ENCODE measurements at places on chromosomes 16 and 17.

DNA sequence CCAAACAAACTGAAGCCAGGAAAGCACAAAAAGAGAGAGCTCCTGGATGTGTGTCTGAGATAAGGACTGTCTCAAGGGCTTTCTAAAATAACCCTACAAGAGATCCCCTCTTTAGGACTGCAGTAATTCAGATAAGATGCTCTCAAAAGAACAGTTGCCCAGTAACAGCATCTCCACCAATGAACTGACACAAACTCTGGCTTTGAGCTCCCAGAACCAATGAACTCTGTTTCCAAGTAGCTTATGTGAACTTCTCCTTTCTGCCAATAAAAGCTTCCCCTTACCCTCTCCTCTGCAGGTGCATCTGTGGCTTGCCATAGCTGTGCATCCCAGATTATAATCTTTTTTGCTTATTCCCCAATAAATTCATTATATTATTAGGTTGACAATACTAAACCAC, 421.5 kb downstream of the SLC39A11 start:
- DNase-seq = no peak

DNA sequence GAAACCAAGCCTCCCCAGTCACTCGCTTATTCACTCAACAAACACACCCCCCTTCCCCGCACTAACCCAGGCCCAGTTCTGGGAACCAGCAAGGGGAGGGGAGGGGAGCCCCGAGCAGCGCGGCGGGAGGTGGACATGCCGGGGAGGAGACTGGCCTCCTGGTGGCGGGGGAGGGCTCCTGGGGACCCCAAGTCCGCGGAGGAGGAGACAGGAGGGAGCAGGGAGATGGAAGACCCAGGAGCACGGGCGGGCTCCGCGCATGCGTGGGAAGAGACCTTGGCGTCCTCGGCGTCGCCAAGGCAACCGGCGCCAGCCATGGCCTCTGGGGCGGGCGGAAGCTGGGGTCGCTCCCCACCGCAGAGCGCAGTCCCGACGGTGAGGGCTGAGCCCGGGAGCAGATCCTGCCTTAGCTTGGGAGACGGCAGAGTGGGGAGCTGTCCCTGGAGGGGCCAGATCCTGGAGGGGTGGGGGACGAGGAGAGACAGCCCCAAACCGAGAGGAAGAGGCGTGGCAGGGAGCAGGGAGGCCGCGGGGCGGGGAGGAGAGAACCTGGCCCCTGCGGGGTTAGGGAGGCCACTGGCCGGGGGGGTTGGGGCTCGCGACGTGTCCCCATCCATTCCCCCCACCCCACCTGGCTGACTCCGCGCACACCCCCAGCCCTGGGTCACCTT, at the start of gene PRR29:
Gene PRR29, plus strand, starts transcription at position 302 of the 671 bp plus-strand sequence. Its CDS starts 14 bp downstream, at position 316.
- peak; percentile 97 for DNase-seq

DNA sequence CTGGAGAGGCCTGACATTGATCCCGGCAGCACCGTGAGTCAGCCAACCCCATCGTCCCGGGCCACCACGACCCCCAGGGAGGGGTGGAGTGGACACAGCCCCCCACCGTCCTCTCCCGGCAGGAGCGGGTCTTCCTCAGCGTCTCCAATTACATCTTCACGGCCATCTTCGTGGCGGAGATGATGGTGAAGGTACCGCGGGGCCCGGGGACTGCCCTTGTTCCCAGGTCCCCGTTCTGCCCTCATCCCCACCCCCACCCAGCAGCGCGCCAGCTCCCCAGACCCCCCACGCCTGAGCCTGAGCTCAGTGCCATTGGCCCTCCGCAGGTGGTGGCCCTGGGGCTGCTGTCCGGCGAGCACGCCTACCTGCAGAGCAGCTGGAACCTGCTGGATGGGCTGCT, 14.6 kb downstream of the TPSG1 start:
- no peak for DNase-seq

GRCh38 chr16:13552062-13552959, 367.6 kb upstream of the ERCC4 start:
- DNase-seq = no peak

DNA sequence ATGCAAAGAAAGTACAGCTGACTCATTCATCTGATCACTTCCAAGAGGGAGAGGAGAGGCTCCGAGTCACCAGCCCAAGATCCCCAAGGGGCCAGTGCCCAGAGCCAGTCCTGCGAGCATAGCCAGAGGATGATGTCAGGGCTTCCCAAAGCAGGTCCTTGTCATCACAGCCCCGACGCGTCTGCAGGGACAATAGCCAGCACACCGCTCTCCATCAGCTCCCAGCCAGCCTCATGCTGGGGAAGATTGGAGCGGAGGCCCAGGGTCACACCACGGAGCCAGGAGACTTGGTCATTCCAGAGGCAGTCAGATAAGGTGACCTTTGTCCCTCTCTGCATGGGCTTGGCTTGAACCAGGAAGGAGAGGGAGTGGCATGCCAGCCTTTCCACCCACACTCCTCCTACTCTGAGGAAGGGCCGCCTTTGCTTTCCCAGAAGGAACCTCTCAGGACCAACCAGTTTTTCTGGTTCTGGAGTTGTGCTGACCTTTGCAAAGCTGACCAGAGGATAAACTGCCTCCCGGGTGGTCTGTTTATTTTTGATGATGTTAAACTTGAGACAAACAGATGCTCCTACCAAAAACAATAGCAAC, 58.3 kb upstream of the ARHGAP44 start:
- DNase-seq = peak; percentile 59

- no peak for DNase-seq
Measured at GRCh38 chr17:78742901-78743300, 39.2 kb downstream of the CYTH1 start.

DNA sequence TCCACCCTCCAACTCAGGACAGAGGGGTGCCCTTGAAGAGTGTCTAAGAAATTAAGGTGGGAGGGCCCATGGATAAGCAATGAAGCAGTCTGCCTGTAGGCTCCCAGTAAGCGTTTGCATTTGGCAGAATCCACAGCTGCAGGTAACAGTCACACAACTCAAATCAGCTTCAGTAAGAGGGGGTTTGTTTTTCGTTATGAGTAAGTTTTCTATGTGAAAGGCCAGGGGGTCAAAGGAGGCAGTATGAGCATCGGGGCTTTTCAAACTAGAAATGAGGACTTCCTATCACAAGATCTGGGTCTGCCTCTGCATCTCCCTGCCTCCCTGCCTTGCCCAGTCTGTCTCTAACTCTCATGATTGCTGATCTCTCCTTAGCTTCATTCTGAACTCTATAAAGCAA, 128.1 kb upstream of the CCL2 start:
- DNase-seq = no peak

GRCh38 chr17:74126959-74127358, 76.5 kb upstream of the RPL38 start:
- DNase-seq = no peak

DNA sequence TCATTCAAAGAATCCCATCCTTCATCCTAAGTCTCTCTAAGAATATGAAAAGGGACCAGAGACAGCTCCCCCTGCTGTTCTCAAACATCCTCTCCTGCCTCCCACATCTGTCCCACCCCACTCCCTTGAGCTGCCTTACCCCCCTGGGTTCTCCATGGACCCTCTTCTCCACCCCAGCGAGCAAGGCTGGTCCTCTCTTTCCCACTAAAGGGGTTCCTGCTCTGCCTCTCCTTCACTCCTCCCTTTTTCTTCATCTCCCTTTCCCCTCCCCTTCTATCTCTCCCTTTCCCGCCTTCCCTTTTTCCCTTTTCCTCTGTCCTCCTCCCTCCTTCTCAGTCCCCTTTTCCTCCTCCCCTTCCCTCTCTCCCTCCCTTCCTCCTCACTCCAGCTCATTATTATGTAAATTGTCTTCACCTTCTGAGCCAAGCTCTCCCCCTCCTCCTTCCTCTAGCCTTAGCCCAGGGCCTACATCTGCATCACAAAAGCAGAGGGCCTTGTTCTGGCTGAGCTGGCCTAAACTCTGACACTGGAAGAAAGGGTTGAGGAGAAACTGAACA, 90.0 kb downstream of the GNAO1 start:
- no peak for DNase-seq

DNA sequence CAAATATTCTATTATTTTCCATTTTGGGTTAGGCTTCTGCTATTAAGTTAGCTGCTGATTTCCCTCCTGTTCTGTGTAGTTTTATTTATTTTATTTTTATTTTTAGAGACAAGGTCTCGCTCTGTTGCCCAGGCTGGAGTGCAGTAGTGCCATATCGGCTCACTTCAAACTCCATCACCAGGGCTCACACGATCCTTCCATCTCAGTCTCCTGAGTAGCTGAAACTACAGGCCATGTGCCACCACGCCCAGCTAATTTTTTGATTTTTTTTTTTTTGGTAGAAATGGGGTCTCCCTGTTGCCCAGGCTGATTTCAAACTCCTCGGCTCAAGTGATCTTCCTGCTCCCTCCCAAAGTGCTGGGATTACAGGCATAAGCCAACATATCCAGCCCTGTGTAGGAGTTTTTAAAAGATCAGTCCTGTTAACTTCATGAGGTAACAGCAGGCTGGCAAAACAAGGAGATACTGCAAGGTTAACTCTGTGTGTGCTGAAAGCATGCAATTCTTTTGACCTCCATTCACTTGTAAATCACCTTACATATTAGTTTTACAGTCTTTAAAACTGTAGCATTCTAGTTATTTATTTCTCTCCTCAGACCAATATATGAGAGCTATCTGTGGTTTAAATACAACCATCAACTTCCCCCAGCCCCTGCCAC, 63.2 kb downstream of the SSH2 start:
- no peak for DNase-seq

GRCh38 chr16:11045441-11045840, 101.1 kb downstream of the CLEC16A start:
- DNase-seq = no peak

DNA sequence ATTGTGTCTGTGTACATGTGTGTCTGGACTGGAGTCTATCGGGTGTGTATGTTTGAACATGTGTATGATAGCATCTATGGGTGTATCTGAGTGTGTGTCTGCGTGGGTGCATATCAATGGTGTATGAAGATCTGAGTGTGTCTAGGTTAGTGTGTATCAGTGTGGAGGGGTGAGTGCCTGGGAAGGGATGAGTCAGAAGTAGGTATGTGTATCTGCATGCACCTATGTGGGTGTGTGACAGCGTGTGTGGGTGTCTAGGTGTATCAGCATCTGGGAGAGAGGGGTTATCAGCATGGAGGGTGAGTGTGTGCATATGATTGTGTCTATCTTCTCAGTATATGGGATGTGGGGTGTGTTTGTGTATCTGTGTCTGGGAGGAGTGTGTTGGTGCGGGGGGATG, 58.2 kb upstream of the LHX1 start:
- DNase-seq = no peak

DNA sequence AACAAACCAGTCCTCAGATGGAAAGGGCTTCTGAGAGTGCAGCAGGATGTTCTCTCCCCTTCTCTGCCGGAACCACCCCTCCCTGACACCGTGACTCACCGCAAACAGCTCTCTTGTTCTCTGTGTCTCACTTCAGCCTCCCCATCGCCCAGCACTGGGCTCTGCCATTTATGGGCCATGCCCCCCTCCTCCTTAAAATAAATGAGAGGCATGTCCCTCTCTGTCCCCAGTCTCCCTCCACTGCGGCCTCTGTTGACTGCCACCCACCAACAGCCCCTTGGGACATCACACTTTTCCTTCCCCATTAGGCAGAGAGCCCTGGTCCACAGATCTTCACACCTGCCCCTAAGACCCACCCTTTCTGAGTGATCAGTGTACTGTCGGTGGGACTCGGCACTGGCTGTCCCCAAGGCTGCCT, 6.3 kb downstream of the CCDC102A start:
- DNase-seq = peak; percentile 81

- no peak for DNase-seq
Measured at GRCh38 chr16:1538804-1539520, 5.5 kb downstream of the TMEM204 start.

- peak; percentile 79 for DNase-seq
Measured at GRCh38 chr17:55845385-55845784, 94.5 kb downstream of the PCTP start.

Data from AG08396 (cell line).